ENCODE measurements at places on chromosomes 1 and 21. TPM values are rescaled to one million over a fixed set of nuclear protein-coding genes. Genes with fewer than 3 reads are reported as not detected.
A peak's percentile ranks its signal among the peaks of the same experiment; 100 is the strongest.

DNA sequence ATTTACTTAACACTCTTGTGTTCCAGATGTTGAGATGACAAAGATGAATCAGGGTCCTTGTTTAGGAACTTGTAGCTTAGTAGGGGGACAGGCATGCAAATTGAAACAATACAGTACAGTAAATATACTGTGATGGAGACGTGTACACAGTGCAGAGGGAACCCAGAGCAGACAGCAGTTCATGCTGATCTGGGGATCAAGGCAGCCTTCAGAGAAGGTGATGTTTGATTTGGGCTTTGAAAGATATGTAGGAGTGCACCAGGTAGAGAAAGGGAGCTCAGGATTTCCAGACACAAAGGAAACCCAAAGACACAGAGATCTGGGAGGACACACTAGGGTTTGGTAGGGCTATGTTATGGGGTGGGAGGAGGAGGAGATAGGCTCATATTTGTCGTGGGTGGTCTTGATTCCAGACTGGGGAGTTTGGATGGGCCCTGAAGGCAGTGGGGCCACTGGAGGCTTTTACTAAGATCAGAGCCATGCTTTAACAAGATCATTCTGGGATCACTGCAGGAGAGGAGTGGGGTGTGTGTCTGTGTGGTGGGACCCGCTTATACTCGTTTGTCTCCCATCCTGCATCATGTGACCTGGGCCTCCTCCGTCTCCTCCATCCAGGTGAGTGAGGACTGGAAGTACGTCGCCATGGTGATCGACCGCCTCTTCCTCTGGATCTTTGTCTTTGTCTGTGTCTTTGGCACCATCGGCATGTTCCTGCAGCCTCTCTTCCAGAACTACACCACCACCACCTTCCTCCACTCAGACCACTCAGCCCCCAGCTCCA, 7.8 kb downstream of the CHRNB2 start:
- no peak for DNase-seq

- no peak for DNase-seq
Observed at GRCh38 chr1:234538062-234538731, 59.2 kb upstream of the TARBP1 start.

DNA sequence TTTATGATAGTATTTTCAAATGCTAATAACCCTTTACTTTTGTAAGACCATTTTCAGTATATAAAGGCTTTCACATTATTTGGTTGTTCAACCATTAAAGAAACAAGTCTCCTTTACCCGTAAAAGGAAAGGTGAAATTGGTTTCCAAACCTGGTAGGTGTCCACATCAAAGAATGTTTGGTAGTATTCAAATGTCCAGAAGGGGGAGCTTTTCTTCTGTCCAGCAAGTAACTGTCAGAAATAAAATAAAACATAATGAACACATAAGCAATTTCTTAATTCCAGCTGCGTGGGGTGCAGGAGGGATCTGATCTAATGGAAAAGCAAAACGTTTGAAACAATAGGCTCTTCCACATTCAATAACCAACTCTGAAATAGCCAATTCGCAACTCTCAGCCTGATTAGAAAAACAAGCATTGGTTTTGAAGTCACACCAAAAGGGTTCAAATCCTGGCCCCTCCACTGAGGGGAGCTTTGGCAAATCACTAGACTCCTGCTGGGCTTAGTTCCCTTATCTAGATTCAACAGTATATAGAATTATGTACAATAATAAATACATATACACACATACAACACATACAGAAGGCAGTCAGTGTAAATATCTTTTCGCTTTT, 11.0 kb downstream of the YIPF1 start:
- no peak for DNase-seq

GRCh38 chr1:42195841-42196240, 31.3 kb upstream of the GUCA2A start:
- DNase-seq, result no peak

DNA sequence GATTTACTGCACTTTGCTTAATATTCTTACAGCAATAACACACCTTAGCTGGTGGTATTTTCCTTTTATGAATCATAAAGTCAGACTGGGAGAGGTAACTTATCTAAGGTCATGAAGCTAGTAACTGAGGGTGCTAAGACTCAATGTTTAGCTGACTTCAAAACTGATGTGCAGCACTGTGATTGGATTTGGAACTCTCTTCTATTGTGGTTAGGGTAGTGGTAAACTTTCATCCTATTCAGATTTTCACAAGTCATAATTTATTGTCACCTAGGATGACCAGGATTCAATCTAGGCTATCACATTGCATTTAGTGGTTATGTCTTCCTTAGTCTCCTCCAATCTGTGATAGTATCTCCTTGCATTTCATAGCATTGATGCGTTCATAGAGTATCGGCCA, 18.9 kb downstream of the EPB41 start:
- no peak for DNase-seq

The SLC37A1 gene
- total RNA-seq, result 16.4 TPM

GRCh38 chr1:42417166-42417565, 36.6 kb downstream of the RIMKLA start:
- no peak for DNase-seq

- DNase-seq, result no peak
Observed at GRCh38 chr1:194102607-194103006, 916.2 kb upstream of the B3GALT2 start.

The OR2T27 gene
- not detected for total RNA-seq

The GJB3 gene
- total RNA-seq, result 40.6 TPM

GRCh38 chr1:203626910-203627246, 246 bp downstream of the ATP2B4 start:
- DNase-seq, result no peak

GRCh38 chr1:74964508-74965102, 169.6 kb upstream of the LHX8 start:
- no peak for DNase-seq

GRCh38 chr1:56831871-56832693, 12.9 kb upstream of the FYB2 start:
- DNase-seq, result peak; percentile 88

- DNase-seq, result no peak
Observed at GRCh38 chr1:232519186-232519585, 110.7 kb downstream of the SIPA1L2 start.

DNA sequence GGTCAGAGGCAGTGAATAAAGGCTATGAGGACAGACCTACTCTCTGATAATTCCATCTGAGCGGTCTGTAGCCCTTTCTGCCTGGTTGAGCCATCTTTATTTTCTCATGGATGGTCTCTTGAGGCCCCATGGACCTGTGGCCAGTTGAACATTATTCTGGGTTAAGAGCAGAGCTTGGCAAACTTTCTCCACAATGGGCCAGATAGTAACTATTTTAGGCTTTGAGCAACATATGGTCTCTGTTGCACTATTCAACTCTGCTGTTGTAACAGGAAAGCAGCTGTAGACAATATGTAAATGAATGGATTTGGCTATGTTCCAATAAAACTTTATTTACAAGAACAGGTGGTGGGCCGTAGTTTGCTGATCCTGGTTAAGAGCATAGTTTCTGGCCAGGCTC, 62.7 kb downstream of the KAZN start:
- DNase-seq, result no peak

- DNase-seq, result no peak
Observed at GRCh38 chr1:21152423-21153100, 24.1 kb downstream of the EIF4G3 start.

- DNase-seq, result no peak
Observed at GRCh38 chr1:12572522-12572921, 45.5 kb downstream of the DHRS3 start.

The BMP8B gene
- total RNA-seq, result 0.58 TPM

The YRDC gene
- total RNA-seq, result 61.1 TPM

DNA sequence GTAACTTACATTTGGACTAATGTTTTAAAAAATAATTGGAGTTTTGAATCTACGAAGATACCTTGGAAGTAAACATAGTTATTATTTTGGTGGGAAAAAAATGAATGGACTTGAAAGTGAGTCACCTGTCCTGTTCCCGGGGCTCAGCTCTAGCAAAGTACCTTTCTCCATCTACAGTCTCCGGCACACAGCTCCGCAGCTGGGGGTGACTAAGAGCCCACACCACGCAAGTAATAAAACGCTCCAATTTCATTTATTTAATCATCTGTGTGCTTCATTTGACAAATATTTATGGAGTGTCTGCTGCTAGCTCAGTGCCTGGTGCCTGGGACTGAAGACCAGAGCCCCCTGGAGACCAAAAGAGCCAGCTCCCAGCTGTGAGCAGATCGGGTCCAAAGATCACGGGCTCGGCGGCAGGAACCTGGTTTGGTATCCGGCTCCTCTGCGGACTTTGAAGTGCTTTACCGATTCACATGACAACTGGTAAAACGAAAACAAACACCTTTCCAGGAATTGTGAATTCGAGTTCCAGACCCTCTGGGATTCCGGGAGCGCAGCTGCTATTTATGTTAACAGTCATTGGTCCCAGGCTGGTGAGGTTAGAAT, 1.7 kb upstream of the RIPK4 start:
- no peak for DNase-seq

The HUNK gene
- 2.8 TPM for total RNA-seq

DNA sequence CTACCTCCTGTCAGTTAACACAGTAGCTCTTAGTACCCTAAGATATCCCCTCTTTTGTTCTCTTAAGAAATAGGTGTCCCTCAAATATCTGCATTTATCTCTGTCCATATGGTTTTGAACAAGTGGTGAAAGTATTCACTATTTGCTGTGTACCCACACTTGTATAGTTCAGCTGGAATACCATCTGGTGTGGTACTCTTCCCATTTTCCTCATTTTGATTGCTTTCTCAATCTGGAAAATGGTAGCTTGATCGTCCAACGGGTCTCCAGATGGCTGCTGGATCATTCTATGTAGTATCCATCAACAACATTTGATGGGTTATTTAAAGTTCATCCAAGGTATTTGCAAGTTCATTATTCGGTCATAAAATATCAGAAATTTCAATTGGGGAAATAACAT, 100.3 kb upstream of the DPYD start:
- no peak for DNase-seq

- no peak for DNase-seq
Observed at GRCh38 chr1:151513626-151514121, 2.5 kb downstream of the CGN start.

The CGN gene
- total RNA-seq, result 10.1 TPM
